ENCODE measurements at places on chromosomes 3 and 15. TPM values are rescaled to one million over a fixed set of nuclear protein-coding genes. Genes with fewer than 3 reads are reported as not detected.

The SLC2A2 gene
- total RNA-seq = not detected

The CPN2 gene
- total RNA-seq = not detected

- no peak for DNase-seq
These were observed 35.8 kb downstream of the HERC1 start for GRCh38 chr15:63797901-63798300.

- no peak for DNase-seq
These were observed 5.6 kb upstream of the FOXP1 start for GRCh38 chr3:71589132-71589531.

Measured in activated naive CD4-positive, alpha-beta T cell treated with anti-CD3 and anti-CD28 coated beads for 36 hours (primary cell).